NCI-H1092 (cell line): ENCODE measurements at places on chromosomes 7 and 10.

DNA sequence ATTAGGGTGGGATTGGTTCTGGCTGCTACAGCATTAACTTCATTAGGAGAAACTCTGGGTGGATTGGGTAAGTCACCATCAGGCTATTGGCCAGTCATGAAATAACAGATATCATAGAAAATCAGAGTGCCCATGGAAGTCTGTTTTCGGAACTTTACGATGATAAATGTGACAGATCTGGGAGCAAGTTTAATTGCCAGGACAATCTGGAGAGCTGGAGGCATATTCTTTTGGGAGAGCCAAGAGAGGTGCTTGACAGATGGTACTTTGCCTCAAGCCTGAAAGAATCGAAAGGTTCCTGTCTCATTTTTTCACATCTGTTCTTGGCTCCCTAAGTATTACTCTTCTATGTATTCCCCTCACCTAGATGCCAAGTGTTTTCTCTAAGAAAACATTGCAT is 369.9 kb downstream of the CNTNAP2 start:
- no peak for DNase-seq

DNA sequence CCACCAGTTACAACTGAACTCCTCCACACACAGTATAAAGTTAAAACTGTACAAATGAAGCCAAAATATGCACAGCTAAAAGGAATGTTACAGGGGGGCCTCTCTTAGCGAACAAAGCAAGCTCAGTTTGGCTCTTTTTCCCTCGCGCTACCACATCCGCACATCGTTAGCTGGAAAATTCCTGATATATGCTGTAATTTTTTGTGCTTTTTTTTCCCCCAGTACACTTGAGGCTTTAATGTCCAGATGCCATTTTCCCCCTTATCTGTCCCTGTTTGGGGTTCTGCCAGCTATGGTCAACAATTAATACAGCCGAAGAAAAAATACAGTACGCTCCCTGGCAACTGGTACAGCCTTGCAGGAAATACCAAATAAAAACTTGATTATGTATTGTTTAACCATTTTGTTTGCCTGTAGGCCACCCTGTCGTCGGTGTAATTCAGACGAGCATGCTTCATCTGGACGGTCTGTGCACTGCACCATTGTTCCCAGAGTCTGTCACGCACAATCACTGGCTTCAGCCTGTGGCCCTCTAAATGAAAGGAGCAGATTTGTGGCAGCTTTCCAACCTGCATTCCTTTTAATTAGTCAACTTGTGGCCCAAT is 108.1 kb upstream of the FAM133B start:
- peak; percentile 26 for DNase-seq

DNA sequence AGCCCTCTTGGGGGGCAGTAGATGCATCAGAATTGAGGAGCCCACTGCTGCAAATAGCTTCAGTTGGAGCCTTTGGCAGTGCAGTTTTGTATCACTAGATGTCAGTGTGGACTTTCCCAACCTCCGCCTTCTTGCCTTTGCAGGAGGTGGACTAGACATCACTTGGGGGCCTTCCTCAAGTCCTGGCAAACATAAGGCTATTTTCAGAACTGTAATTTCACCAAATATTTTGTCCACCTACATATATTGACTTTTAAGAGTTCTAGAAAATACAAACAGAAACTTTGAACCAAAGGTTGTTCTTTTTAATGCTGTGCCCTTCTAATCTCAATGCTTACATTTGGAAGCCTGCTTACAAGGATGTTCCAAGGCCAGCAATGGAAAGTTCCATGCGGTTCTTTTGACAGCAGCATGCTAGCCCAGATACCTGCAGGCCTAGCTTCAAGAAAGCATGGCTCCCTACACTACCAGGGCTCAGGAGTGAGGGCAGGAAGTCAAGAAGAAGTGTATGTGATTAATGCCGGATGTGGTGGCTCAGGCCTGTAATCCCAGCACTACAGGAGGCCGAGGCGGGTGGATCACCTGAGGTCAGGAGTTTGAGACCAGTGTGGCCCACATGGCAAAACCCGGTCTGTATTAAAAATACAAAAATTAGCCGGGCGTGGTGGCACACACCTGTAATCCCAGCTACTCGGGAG is 8.0 kb upstream of the ZNRF2 start:
- DNase-seq, result peak; percentile 12

DNA sequence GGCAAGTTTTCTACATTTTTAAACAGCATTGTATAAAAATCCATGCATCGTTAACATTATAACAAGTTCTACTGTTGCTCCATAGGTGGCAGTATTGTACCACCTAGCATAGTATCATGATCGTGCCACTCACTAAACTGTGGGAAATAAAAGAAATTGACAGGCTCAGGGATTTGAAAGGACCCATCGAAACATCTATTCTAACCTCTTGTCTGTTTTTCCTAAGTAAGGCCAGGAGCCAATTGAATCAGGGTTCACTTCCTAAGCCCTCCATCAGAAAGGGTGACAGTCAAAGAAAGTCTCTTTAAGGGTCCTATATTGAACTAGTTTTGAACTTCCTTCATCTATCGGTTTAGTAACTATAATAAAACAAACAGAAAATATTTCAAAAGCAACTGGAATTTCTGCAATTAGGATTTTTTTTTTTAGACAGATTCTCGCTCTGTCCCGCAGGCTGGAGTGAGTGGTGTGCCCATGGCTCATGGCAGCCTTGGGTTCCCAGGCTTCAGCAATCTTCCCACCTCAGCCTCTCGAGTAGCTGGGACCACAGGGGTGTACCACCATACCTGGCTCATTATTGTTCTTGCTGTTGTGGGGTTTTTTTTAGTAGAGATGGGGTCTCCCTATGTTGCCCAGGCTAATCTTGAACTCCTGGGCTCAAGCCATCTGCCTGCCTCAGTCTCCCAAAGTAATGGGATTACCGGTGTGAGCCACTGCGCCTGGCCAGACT is 9.4 kb downstream of the HACD1 start:
- DNase-seq, result peak; percentile 20

DNA sequence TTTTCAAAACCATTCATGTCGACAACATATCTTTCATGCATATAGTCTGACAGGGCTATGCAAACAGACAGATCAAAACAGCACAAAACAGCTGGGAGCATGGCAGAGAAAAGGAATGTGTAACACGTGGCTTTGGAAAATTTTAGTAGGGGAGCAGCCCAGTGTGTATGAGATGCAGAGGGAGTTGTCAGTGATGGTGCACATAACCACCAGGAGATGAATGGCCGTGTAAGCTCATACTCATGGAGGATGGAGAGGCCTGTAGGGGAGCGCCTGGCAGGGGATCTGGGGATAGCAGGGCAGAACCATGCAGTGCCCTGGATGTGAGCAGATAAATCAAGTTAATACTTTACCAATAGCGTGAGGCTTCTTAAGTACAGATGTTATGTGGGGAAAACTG is 45.7 kb downstream of the RHOBTB1 start:
- no peak for DNase-seq

- no peak for DNase-seq
These were observed 21.3 kb downstream of the TIAL1 start for GRCh38 chr10:119575506-119575905.

DNA sequence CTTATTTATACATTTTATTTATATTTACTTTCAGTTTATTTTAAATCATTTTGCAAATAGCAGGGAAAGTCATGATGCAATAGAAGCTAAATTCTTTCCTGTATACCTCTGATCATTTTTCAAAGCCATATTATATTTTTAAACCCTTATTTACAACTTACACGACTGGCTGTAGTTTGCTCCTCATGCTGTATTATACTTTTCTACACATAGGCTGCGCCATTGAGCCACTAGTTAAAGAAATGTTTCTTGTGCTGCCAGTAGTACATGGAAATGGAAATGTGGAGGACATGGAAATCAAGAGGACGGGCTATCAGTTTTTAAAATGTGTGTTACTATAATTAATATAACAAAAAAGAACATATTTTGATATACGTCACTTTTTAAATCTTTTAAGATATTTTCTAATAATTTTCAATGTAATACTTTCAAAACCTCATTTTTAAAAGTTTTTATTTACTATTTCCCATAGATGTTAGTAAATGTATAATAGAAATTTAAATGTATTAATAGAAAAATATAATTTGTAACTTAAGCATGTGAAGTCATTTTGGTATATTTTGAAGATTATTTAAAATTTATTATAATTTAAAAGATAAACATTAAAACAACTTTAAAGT is 118.5 kb downstream of the VTI1A start:
- DNase-seq, result peak; percentile 10

GRCh38 chr10:72332423-72333111 is 22.2 kb downstream of the DNAJB12 start:
- no peak for DNase-seq

- no peak for DNase-seq
These were observed 82.7 kb upstream of the C1GALT1 start for GRCh38 chr7:7099584-7100014.

GRCh38 chr10:114714281-114714741 is 56.2 kb upstream of the ABLIM1 start:
- DNase-seq, result peak; percentile 18

GRCh38 chr10:122236690-122237306 is 34.3 kb upstream of the BTBD16 start:
- no peak for DNase-seq

- DNase-seq, result no peak
These were observed 16.8 kb downstream of the LAT2 start for GRCh38 chr7:74226633-74227032.

DNA sequence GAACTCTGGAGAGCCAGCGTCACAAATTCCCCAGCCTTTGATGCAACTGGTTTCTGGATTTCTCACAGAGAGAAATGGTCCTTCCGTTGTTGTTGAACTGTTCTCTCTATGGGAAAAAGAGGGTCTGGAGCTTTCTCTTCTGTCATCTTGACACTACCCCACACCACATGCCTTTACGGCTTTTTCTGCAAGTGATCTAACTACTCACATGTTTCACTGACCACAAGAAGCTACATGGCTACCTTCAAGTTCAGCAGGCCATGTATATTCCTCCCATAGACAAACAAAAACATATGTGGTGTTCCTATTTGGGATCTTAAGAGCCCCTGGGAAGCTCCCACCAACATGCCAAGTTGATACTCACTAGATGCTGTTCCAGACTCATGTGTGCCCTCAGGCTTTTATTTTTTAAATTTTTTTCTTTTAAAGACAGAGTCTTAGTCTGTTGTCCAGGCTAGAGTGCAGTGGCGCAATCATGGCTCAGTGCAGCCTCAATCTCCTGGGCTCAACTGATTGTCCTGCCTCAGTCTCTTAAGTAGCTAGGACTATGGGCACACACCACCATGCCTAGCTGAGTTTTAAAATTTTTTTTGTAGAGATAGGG is 72.0 kb downstream of the RNF216 start:
- DNase-seq, result no peak

- DNase-seq, result no peak
These were observed 10.6 kb downstream of the WDR86 start for GRCh38 chr7:151399305-151399601.

GRCh38 chr7:1367501-1368183 is 91.6 kb downstream of the MICALL2 start:
- no peak for DNase-seq

DNA sequence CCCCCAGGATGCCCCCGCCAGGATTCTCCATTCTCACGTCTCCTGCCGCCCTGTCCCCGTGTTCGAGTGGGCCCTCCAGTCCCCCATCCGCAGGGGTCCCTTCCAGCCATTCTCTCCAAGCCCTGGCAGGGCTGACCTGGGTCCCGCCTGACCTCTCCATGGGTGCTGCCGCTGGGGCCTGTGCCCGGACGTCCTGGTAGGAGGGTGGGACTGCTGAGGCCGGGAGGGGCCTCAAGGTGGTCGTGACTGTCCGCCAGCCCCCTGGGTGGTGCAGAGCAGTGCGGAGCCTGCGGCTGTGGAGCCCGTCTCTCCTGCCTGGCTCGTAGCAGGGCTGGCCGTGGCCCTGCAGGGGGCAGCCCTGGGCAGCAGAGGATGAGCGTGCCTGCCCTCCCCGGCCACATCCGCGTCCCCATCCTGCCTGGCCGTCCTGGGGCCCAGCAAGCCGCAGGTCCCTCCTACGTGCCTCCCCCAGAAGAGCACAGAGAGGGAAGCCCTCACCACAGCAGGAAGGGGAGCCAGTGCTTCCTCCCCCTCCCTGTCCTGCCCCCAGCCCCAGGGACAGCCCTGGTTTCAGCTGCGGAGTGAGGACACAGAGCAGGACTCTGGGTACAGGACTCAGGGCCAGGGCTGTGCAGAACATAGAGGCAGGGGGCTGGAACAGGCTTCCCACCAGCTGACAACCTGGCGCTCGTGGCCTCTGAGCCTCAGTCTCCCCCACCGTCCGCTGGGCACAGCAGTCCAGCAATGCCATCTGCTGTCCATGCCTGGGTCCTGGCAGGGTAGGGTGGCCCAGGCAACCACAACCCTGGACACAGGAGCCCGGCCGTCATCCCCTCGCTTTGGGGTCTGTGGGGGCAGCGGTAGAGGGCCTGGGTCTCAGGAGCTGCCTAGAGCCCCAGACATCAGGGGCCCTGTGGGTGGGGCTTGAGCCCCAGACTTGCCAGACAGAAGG is 1.5 kb upstream of the GRIFIN start:
- DNase-seq, result peak; percentile 34

DNA sequence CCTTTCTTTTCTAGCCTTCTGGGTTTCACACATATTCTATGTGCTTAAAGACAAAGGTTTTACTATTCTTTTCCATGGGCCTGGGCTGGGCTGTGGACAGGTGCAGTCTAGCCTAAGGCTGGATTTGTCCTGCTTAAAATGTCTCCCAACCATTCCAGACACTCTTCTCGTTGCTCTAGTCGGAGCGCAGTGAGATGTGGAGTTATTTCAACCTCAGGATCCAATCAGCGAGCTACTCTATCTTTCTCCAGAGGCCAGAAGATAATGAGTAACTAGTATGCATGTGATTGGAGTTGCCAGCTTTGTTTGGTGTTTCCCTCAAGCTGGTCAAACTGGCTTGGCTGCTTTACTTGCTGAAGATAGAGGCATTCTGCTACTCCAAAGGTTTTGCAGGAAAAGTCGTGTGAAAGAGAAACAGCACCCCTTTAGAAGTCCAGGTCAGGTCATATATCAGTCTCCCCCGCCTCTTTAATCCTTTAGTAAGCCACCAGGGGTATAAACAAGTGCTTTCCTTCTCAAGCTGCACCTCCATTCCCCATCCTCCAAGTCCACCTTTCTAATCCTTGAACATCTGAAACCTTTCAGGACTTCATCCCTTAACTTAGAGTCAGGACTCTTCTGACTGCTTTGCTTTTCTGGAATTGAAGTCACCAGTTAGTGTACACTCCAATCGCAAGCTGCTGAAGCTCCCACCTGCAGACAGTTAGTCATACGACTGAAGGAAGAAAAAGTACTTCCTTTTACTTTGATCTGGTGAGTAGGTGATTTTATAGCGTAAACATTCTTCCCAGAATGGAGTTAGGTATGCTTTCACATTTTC is 78.8 kb downstream of the DNMBP start:
- no peak for DNase-seq

GRCh38 chr7:143490717-143491306 is 13.1 kb downstream of the TAS2R41 start:
- DNase-seq, result no peak

DNA sequence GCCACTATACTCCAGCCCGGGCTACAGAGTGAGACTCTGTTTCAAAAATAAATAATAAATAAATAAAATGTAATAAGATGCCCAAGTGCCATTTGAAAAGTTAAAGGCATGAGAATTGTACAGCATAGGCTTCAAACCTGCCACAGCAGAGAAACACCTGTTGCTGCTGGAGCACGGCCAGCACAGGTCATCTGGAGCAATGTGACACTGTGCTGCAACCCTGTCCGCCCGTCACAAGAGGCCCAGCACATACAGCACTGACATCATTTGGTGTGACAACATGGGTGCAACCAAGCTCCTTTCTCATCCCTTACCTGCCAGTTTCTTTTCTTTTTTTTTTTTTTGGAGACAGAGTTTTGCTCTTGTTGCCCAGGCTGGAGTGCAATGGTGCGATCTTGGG is 1.3 kb downstream of the RFC2 start:
- DNase-seq, result no peak

GRCh38 chr10:96041146-96041545 is 2.2 kb upstream of the CCNJ start:
- no peak for DNase-seq

- no peak for DNase-seq
These were observed 270.4 kb downstream of the ZMYND11 start for GRCh38 chr10:405648-406047.
